Ammon's horn (tissue), 1 donor: ENCODE measurements at places on chromosomes 5 and 9.

DNA sequence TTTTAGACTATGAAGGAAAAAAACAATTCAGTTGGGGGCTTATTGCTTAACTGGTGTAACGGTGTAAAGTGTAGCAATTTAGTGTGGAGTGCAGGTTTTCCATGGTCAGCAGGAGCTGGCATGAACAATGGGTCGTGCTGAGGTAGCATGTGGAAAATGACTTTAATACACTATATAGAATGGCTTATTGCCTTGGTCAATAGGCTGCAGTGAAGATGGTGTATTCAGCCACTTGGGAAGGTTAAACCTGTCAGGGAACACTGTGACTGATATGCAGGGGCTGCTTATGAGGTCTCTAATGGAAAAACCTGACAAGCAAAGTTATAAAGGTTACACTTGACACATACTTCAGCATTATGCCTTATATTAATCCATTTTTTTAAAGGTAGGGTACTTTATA is 764.7 kb upstream of the ARRDC3 start:
- DNase-seq: no peak

DNA sequence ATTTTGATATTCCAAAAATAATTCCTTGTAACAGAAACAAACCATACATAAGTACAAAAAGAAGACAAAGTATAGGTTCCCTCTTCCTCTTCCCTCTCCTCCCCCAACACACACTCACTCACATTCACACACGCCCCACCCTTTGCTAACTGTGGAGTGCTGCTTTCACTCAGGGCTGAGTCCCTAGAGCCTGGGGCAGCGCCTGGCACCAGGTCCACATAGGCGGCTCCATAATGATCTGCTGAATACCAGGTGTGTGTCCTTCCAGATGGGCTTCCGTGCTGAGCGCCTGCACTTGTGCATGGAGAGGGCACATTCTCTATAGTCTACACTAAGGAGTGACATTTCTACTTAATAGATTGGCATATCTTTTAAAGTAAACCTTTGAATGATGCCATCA is 3.7 kb downstream of the SEMA4D start:
- DNase-seq: no peak

GRCh38 chr5:80904533-80905187 is 55.5 kb upstream of the RASGRF2 start:
- DNase-seq: no peak

GRCh38 chr9:70031141-70031545 is 12.5 kb upstream of the MAMDC2 start:
- DNase-seq: no peak

DNA sequence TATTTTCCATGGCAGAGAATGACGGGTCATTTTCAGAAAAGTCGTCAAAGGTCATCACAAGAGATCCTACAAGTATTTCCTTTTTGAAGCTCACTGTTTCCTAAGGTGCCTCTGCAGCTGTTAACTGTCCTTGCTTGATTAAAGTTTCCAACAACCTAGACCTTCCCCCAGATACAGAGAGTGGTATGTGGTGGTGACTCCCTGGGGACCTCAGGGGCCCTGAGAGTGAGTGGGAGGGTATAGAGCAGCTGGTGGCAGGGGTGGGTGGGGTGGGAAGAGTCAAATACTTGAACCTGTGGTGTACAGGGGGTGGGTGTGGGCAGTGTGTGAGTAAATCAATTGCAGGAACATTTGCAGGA is 1.6 kb upstream of the CD72 start:
- DNase-seq: no peak

DNA sequence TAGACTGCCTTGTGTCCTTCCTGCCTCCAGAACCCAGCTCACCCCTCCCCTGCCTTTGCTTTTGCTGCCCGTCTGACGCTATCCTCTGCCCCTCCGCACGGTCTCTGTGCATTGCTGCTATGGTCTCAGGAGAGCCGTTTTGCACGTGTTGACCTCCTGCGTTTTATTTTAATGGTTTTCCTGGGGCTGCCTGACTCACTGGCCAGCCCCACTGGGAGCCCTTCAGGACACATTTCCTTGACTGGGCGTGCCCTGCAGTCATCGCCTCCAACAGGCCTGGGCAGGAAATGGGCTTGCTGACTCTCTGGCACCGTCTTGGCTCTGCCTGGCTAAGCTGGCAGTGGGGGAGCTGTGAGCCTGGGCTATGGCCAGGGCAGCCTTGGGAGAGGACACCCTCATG is 17.9 kb upstream of the ASS1 start:
- no peak for DNase-seq

GRCh38 chr5:116058346-116058936 is 26.2 kb downstream of the ARL14EPL start:
- DNase-seq: no peak

GRCh38 chr5:1262381-1262780 is 32.5 kb downstream of the TERT start:
- no peak for DNase-seq

- DNase-seq: no peak
Observed at GRCh38 chr5:150589862-150590601, 50.4 kb upstream of the SYNPO start.

- DNase-seq: no peak
Observed at GRCh38 chr9:131299961-131300347, 10.4 kb downstream of the PLPP7 start.

- DNase-seq: no peak
Observed at GRCh38 chr5:82104872-82105271, 133.0 kb downstream of the ATG10 start.

GRCh38 chr9:98287384-98287783 is 31.9 kb upstream of the TBC1D2 start:
- no peak for DNase-seq

- DNase-seq: no peak
Observed at GRCh38 chr5:174328631-174329299, 283.3 kb downstream of the NSG2 start.

DNA sequence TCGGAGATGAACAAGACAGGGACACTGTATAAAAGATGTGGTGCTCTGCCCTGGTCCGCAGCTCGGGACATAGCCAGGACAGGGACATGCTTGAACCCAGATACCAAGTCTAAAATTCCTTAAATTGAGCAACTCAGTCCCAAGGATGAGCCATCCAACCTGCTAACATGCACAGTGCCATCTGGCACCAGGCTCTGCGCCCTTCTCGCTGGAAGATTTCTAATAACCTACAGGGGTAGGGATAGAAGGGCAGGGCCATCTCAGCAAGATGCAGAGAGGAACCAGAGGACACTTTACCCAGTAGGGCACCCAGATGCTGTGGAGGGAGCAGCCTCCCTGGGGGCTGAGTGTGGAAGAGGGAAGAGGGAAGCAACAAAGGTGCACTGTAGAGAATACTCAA is 60.1 kb downstream of the SEMA4D start:
- DNase-seq: no peak

DNA sequence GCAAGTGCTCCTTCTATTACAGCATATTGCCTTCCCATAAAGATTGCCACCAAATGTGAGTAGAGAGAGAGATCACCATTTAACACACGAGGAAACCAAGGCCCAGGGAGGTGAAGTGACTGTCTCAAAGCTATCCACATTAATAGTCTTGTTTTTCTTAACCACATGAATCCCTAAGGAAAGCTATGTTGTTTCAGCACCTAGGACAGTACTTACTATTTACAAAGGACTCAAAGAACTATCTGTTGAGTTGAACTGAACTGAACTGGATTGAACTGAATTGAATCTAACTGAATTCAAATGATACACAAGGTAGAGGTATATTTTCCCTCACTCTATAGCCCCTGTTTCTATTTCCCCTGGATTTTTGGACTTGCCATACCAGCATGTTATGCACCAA is 430.4 kb downstream of the CAAP1 start:
- no peak for DNase-seq

DNA sequence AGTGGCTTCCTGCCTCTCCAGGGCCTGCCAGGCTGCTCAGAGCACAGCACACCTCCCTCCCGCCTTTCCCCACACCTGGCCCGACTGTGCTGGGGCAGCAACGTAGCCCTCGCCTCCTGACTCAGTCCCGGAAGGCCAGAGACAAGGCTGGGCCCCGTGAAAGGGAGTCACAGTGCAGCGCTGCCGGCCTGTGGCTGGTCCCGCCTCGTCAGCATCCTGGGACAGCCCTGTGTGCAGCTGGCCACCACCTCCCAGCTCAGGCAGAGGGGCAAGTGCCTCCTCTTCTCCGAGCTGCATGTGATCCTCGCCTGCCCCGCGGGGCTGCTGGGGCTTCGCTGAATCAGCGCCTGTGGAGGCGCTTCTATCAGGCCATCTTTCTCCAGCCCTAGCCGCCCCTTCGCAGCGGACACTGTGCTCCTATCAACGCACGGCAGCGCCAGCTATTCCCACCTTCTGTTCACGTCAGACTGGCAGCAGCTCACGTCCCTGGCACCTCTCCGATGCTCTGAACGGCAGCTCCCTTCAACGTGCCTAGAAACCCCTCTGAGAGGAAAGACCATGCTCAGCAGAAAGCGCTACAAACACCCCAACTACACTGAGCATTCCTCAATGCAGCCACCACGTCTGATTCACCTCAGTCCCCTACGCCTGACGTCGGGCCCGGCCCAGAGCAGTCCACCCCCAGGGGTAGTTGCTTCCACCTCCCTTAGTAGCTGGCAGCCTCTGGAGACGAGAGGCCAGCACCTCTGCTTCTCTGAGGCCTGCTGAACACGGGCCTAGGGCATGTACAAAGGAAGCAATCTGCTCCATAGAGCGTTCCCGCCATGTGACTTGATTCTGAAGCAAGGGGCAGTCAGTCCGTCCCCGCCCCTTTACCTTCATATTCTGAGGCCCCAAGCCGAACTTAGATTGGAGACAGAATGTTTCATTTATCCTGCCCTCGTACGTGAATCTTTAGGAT is 78.8 kb downstream of the GPR21 start:
- no peak for DNase-seq

GRCh38 chr9:76519075-76519835 is 60.3 kb downstream of the GCNT1 start:
- DNase-seq: no peak

- DNase-seq: peak; percentile 57
Observed at GRCh38 chr9:38200431-38200830, 131.4 kb upstream of the SHB start.

- no peak for DNase-seq
Observed at GRCh38 chr5:122730037-122730436, 44.8 kb upstream of the SNX2 start.

- peak; percentile 83 for DNase-seq
Observed at GRCh38 chr9:89448821-89449220, 49.1 kb downstream of the SEMA4D start.

DNA sequence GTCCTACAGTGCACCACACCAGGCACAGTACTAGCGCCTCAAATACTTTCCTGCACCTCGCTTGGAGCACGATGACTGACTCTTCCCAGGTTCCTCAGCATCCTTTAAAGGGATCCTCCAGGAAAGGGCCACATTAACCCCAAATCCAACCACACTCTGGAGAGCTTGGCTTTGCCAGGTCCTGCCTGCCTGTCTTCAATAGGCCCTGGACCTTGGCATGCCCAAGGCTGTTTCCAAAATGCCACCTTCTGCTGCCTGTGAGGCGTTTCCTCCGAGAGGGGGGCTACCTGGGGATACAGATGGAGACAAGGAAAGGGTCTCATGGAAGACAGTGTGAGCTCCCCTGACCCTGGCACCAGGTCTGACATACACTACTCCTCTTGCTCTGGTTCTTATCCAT is 169.9 kb downstream of the DAB2IP start:
- DNase-seq: no peak

DNA sequence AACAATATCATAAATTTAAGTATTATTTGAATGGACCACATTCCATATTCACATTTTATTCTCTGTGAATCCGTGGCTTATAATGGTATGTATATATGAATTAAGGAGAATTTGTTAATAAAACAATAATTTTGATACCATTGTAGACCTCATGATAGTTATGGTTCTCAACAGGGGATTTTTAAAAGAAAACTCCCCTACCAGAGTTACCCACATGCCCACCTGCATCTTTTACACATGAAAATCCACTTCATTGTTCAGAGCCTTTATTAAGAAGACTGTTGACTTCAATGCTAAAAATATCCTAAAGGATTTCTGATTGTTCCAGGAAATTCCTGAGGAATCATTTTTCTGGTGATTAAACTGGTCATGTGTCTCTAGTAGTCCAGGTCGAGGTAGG is 557.7 kb upstream of the MEF2C start:
- no peak for DNase-seq

GRCh38 chr5:91223886-91224285 is 159.2 kb downstream of the ARRDC3 start:
- DNase-seq: no peak

GRCh38 chr9:124272979-124273378 is 15.2 kb downstream of the NEK6 start:
- no peak for DNase-seq

DNA sequence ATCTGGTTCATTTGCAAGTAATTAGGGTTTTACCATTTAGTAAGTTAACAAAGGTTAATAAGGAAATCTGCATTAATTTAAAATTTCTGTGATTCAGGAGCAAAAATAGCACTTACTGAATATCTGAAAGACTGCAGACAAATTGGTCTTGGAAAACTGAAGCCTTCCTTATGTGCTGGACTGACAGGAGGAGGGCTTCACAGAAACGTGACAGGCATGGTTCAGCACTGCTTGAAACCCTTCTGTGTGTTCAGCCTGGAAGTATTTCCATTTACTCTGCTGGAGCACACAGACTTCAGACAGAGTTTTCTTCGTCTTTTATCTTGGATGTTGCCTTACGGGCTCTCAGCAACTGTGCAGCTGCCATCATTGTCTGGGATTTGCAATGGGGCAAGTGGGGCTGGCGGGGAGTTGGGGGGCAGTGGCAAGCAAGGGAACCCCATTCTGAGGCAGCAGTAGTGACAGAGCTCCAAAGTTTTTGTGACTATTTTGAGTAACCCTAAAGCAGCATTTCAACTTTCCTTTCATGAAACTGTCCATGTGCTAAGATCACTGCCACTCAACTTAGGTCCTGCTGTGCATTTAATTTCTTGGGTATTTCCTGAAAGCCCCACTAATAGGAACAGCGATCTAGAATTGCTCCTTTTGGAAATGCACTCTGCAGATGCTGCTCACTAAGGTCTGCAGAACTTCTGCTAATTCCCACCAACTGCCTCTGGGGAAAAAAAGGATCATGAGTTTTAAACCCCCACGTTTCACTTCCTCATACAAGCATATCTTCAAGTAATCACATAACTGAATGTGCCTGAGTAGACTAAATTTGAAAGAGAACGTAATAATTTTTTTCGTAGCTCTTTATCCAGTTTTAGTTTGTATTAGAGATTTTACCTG is 56.6 kb downstream of the KCNN2 start:
- DNase-seq: no peak

- peak; percentile 35 for DNase-seq
Observed at GRCh38 chr5:97071101-97071500, 71.3 kb downstream of the LIX1 start.

GRCh38 chr9:134774410-134774809 is 106.2 kb upstream of the FCN2 start:
- no peak for DNase-seq

DNA sequence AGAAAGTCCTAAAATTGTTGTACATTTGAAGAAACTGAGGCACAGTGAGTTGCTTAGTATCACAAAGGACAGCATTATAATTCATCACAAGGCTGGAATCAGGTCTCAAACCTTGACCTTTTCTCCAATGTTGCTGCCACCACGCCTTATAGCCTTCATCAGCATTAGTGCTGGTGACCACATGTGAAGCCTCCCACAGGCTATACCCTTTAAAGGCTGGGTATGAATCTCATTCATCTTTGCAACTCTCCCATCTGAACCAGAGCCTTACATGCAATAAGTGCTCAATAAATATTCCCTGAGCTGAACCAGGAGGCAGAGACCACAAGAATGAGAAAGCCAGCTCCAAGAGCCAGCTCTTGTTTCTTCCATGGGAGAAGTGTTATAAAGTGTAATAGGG is 104.7 kb downstream of the SPOCK1 start:
- no peak for DNase-seq

- DNase-seq: peak; percentile 3
Observed at GRCh38 chr5:147985608-147986007, 78.2 kb upstream of the SPINK5 start.

GRCh38 chr9:35162605-35163315 is 951 bp downstream of the UNC13B start:
- DNase-seq: peak; percentile 48
